ENCODE measurements at places on chromosomes 12 and 14. TPM values are rescaled to one million over a fixed set of nuclear protein-coding genes. Genes with fewer than 3 reads are reported as not detected.

The RILPL1 gene
- total RNA-seq: 5.2 TPM

The CLEC14A gene
- 25.1 TPM for total RNA-seq

The FAM161B gene
- total RNA-seq: 5.7 TPM

The CRY1 gene
- total RNA-seq: 24.0 TPM

The GPR132 gene
- 1.6 TPM for total RNA-seq

The REM2 gene
- under 0.01 TPM for total RNA-seq

The LGMN gene
- total RNA-seq: 90.3 TPM

The SLC16A7 gene
- 9.4 TPM for total RNA-seq

The NRXN3 gene
- total RNA-seq: 0.52 TPM

The KCNK10 gene
- not detected for total RNA-seq

The FAM222A gene
- 1.0 TPM for total RNA-seq

The ESPL1 gene
- 2.6 TPM for total RNA-seq

The ADSS1 gene
- total RNA-seq: 89.8 TPM

Data from skeletal muscle tissue (tissue), 5 donors.